ENCODE measurements at places on chromosomes 7 and 10.
A peak's percentile ranks its signal among the peaks of the same experiment; 100 is the strongest.

GRCh38 chr7:26638140-26638539, 226.2 kb downstream of the SKAP2 start:
- no peak for DNase-seq

- no peak for DNase-seq
These were observed 140.1 kb downstream of the REEP3 start for GRCh38 chr10:63661347-63661746.

DNA sequence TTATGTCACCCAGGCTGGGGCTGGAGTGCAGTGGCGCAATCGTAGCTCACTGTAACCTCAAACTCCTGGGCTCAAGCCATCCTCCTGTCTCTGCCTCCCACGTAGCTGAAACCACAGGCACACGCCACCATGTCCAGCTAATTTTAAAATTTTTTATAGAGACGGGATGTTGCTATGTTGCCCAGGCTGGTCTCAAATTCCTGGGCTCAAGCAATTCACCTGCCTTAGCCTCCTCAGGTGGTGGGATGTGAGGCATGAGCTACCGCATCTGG, 123.2 kb upstream of the PARD3 start:
- no peak for DNase-seq

DNA sequence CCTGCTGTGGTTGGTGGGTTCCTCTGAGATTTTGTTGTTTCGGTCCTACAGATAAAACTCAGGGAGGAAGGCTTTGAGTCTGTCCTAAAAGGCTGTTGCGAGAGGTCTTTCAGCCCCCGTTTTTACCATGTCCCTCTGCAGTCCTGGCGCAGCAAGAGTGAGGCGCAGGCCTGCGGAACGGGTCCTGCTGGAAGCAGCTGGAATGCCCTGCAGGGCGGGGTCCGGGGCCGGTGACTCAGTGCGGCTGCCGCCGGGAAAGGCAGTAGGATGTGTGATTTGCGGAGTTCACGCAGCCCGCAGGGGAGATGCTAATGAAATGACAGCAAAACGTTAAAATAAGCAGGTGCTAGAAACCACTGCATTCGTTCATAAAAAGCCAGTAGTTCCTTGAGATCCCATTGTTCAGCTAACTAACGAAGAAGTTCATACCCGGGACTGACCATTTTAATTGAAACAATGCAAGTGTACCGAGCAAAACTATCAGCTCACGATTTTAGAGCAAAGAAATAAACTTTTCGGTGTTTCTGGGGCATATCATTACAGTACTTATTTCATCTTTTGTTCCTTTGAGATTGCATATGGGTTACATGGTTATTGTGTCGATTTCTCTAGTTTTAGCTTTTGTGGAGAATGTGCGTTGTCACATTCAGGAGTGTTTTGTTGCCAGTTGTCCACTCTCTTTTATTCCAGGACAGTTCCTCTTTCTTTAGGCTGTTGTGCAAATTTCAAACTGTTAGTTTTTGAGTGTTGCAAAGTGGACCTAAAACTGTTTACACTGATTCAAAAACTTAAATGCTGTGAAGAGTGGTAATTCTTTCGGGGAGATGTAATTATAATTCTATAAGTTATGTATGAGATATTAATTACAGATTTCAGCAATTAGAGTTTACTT, 783 bp downstream of the ANLN start:
- peak; percentile 21 for DNase-seq

DNA sequence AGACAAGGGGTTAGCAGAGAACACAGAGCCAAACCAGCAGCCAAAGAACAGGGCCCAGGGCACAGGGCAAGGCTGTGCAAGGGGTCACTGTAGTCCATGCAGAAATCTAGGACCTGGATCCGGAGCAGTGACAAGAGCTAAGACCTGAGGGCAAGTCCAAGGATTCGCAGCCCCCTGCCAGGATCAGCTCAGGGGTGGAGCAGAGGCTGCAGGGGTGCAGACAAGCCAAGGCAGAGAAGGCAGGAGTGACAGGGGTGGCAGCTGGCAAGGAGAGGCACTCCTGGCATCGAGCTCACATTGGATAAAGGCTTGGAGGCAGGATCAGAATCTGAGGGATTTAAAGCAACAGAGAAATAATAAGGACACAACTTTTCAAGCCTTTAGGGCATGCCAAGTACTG, 80.7 kb upstream of the NANOS1 start:
- DNase-seq: no peak

DNA sequence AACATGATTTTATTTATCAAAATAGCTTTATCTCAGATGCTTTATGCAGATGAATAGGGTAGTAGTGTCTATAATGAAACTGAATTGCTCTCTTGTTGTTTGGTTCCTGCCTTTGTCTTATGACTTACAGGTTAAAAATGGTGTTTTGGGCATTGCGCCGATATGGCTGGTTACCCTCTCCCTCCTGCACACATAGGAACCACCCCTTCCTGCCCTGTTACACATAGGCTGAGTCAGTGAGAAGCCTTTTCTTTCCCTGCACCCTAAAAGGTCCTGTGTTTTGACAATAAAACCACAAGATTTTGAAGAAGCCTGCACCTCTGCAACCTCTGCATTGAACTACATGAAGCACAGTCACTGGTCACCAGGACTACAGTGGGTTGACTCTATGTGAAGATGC, 655.8 kb upstream of the ANKRD30A start:
- no peak for DNase-seq

DNA sequence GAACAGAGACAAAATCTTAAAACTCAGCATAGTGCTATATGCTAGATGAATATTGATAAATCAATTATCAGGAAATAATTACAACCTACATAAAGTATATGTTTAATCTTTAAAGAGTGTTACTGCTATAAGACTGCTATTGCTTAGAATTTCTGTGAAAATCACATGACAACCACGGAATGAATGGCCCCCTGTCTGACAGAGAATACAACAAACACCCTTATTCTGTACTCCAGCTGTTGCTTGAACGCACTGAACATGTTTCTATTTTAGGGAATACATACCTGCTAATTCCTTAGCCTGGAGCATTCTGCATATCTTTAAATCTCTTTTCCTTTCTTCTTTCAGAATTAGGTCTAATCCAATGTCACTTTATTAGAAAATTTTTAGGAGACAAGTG, 452.4 kb upstream of the PHF14 start:
- no peak for DNase-seq

DNA sequence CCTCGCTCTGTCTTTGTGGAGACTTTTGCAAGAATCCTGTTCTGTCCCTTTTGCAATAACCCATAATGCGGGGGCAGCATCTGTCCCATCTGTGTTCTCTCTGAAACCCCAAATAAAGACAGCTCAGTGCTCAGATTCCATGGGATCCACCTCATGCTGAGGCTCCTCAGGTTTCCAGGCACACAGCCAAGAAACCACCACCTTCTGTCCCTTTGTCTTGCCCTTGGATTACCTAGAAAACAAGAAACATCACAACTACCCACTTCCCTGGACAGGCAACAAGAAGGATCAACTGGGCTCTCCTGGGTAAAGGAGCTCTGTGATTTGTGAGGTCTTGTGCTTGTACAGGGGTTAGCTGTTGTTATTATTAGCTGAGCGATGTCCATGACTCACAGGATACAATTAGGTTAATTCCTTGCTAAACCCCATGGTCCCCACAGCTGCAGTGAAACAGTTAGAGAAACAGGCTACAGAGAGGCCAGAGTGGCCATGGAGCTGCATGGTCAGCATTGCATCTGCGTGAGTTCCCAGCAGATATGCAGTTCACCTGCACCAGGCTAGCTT, 50.2 kb downstream of the CXCL12 start:
- no peak for DNase-seq

GRCh38 chr7:155262031-155262430, 35.6 kb upstream of the INSIG1 start:
- DNase-seq: no peak

DNA sequence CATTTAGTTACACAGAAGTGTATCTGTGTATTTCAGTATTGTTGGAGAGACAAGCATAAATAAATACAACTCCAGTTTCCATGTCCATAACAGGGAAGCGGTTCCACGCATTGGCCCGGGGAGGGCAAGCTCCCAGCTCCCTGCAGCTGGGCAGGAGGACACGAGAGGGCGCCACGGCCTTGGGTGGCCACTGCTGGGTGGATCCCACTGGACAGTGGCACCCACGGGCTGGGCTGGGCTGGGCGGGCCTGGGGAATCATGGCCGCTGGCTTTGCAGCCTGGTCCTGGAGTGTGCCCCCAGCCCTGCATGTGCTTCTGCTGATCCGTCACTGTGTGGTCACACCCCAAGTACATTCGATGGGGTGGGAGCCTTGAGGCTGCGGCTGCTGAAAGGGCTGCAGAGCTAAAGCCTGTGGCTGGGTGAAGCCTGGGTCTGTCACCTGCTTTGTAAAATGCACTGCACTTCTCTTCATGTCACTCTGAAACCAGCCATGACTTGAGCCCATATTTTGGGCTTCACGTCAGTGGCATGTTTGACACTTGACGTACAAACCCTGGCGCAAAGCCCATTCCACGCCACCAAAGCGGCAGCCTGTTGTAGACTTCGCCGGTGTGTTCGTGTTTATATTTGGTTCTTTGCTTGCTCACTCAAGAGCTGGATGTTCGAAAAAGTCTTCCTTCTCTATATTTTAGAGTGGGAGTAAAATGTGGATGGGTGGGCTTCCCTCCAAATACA, 27.5 kb downstream of the LRRC27 start:
- DNase-seq: no peak

DNA sequence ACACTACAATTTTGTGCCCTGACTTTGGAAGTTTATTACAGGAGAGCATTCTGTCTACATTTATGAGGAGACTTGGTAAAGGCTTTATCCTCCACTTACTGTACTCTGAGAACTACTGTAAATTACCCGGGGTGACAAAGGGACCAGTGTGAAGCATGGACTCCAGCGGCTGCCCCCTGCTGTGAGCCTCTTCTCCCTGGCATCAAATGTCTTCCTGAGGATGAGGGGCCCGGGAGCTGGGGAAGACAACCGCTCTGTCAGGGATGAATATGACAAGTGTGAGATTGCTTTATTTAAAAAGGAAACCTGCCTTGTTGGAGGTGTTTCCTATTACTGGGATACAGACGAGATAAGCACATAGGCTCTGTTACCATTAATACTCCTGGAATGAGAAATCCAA, 714.8 kb downstream of the CCSER2 start:
- no peak for DNase-seq

GRCh38 chr10:99730026-99730425, 1.9 kb downstream of the COX15 start:
- DNase-seq: no peak

DNA sequence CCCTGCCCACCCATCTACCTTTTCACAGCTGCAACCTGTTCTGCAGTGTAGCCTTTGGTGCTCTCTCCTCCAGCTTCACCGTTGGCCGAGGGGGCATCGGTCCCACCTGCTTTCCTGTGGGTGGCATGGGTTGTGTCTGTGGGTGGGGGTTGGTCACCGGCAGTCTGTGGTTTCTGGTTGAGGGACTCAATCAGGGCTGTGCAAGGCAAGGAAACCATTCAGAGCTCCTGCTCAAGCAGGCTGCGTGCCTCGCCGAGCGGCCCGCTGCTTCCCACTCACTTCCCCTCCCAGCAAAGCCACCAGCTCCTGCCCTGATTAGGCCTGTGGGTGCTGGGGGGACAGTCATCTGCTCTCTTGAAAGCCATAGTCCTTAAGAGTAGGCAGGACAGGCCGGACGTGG, 9.8 kb downstream of the DNAJB12 start:
- no peak for DNase-seq

- DNase-seq: no peak
These were observed 78.2 kb downstream of the EPC1 start for GRCh38 chr10:32268788-32269187.

DNA sequence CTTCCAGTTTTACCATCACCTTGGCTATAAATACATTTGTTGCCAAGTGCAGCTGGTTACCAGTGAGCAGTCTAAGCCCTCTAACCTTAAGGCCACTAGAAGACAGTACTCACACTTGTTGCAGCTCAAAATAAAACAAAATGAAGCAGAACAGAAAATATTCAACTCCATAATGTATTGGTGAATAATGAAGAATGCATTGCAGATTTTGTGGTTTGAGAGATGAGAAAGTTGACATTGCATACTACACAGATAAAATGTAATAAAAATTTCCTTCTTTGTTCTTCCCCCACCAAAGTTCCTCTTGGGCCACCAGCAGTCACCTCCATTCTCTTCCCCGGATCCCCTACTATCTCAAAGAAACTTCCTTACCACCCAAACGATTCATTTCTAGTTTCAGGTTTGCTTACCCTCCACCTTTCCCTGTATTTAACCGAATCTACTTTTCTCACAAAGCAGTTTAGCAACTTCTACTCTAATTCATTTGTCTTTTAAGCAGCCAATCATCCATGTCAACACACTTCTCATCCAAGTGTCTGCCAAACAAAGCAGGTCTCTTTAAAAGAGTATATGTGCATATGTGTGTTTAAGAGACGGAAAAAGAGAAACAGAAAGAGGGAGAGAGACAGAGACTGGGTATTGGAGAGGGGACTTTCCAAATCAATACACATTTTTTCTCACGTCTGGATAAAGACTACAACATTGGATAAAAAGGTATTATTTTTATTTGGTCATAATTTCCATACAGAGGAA, 35.7 kb upstream of the PRPS1L1 start:
- no peak for DNase-seq

DNA sequence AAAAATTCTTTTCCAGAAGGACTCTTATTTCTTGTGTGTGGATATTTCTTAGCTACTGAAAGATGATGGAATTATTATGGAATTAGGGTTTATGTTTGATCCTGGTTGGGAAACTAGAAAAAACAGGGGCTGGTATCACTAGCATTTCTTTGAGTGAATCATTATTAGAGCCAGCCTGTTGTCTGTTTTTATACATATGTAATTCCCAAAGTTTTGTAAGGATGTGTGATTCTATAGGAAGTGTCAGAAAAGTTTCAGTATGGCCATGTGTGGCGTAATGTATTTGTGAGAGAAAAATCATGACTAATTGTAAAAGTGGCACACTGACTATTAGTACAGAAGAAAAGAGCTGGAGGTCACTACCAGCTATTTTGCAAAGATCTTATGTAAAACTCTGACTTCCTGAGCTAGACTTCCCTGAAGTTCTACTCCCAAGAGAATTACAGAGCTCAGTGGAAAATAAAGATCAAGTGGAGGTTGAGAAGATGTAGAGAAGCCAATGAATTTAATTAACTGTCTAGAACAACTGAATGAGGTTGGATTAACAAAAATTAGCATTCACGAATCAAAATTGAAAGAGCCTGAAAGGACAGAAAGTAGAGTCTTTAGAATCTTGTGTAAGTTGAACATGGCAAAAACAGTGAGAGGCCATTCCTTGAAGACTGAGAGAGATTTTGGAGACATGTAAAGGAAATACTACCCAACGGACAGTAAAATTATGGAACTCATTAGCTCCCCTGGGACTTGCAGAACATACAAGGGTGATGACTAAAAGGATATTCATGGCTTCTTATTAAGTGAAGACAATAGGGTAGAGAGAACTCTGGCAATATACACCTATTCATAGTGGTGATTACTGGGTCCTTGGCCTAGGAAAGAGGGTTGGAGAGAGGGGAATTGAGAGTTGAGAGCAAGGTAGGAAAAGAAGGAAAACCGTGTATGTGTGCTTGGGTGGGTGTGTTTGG, 12.5 kb downstream of the ZNF365 start:
- no peak for DNase-seq

Measured in activated T-helper 1 cell treated with Interleukin-2 at 50 U/mL for 16 hours (primary cell).